IMR-90 (cell line): ENCODE measurements at places on chromosomes 4 and X. TPM values are rescaled to one million over a fixed set of nuclear protein-coding genes. Genes with fewer than 3 reads are reported as not detected.

ZNF718 gene
- polyA plus RNA-seq: 0.92 and 1.1 TPM in 2 replicates

- peak overlapping the region; percentile 14; the same call in 1 of the 2 replicates for H3K4me3 ChIP-seq
- peaks cover 5% of the 10 kb centered on the region for H3K4me1 ChIP-seq
- DNase-seq: peak; percentile 95
- H3K36me3 ChIP-seq: no peaks in the 10 kb centered on the region
- peak overlapping the region; percentile 42; the same call in 1 of the 2 replicates for H3K27ac ChIP-seq
These were observed 512.5 kb upstream of the SLIT2 start for GRCh38 chr4:19739101-19739651.

TLR3 gene
- polyA plus RNA-seq: 0.12 and 0.17 TPM in 2 replicates

- H3K27me3 ChIP-seq: peaks cover 7% of the 10 kb centered on the region
- no peaks in the 10 kb centered on the region for H3K36me3 ChIP-seq
- H3K4me3 ChIP-seq: no peak overlapping the region
- H3K27ac ChIP-seq: no peak overlapping the region
- no peak for DNase-seq
- H3K4me1 ChIP-seq: no peaks in the 10 kb centered on the region
These were observed 8.7 kb downstream of the XAGE5 start for GRCh38 chrX:52819788-52820187.
